ENCODE measurements at places on chromosomes 12 and 14.

DNA sequence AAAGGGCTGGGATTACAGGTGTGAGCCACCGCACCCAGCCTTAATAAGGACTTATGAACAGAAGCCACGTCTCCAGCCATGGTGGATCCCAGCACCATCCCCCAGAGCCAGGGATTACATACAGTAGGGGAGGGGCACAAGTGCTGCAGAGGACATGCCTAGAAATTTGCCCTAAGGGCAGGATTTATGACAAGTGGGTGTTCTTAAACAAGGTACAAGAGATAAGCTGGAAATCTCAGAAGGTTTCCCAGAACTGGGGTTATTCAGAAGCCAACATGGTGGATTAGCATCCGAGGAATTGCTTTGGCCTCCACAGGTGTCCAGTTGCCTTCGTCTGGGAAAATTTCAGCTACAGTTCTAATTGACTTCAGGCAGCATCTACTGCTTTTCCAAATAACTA lies 114.4 kb upstream of the EGLN3 start:
- DNase-seq = no peak

- DNase-seq = no peak
Observed at GRCh38 chr12:70724444-70724843, 87.2 kb upstream of the PTPRB start.

- no peak for DNase-seq
Observed at GRCh38 chr14:61196034-61196433, 85.1 kb downstream of the TMEM30B start.

DNA sequence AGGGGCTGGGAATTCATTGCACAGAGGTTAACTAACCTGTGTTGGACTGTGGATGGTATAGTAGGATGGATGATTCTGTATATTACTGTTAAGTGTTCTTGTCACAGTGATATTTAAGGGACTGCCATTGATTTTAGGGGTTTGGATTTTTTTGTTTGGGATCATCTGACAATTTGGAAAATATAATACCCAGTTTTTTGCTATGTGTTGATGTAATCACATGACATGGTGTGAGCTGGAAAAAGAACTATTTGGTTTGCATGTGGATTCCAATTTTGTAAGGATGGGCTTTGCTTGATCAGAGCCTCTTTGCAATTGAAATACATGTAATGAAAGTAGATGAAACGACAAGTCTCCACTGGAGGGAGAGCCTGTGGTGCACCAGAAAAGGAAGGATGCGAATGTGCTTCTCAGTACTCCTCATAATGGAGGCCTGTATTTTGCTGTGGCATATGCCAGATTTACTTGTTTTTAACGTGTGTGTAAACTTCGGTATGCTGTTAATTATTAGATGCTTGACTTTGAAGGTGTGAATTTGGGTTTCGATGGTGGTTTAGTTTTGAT lies 2.7 kb downstream of the DYRK2 start:
- no peak for DNase-seq

DNA sequence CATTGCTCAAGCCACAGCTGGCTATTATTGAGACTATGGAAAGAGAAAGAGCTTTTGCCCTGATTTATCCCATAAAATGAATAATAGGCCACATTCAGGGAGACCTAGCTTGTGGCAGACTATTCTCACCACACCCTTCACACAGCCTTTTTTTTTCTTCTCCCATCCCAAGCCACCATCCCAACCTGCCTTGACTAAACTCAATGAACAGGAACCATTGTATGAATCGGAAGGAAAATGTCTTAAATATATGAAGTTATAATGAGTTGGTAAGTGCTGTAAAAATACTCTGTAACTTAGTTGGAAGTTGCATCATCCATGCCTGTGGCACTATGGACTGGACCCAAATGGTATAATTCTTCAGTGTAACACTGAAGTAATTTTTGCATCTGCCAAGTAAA lies 338.4 kb downstream of the RAD51B start:
- DNase-seq = no peak
